ENCODE measurements at places on chromosomes 12 and 14.
A peak's percentile ranks its signal among the peaks of the same experiment; 100 is the strongest.

DNA sequence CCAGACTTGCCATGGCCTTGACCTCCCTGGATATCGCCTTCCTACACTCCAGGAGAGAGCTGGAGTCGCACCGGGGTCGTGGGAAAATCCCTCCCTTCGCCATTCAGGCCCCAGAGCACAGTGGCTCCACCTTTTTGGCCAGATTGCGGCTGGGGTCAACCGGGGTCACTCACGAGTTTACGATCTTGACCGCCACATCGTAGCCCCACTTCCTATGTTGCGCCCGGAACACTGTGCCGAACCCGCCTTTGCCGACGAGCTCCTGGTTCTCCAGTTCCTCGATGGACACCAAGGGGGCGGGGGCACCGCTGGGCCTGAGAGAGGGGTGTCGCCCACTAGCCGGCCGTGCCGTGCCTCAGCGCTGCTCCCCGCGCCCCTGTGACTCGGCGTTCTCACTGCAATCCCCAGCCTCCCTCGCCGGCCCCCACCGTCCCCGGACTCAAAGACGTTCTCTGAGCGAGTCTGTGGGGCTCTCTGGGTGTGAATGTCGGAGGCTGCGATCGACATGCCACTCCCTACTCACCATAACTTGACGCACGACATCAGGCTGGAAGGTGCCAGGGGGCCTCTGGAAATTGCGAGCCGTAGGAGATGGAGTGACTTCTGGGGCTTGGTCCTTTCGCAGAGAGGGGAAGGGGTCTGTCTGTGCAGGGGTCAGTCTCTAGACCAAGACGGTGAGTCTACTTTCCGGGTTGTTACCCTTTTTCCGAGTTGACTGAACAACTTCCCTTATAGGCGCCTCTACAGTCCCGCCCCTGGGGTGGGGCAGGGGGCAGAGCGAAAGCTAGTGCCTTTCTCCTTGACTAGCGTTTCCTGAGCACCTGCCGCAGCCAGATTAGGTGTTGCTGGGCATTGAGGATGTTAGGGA, at the start of gene RIPK3:
Gene RIPK3 (minus strand): TSS at position 708 of the 868 bp plus-strand sequence. CDS start 165 bp downstream, at position 543.
- no peak for DNase-seq

DNA sequence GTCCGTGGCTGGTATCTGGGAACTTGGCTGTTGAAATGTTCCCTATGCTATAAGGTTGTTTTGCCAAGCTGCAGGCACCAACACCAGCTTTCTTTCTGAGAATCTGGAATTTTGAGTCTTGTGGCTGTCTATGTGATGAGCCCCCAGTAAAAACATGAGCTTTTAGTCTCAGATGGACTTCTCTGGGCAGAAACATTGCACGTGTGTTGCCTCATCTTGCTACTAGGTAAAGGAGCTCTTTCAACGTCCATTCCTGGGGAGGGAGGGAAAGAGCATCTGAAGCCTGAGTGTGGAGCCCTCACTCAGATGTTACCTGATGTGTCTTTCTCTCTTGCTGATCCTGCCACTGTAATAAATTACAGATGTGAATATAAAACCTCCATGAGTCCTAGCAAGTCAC, 183.8 kb upstream of the LHX5 start:
- DNase-seq: no peak

DNA sequence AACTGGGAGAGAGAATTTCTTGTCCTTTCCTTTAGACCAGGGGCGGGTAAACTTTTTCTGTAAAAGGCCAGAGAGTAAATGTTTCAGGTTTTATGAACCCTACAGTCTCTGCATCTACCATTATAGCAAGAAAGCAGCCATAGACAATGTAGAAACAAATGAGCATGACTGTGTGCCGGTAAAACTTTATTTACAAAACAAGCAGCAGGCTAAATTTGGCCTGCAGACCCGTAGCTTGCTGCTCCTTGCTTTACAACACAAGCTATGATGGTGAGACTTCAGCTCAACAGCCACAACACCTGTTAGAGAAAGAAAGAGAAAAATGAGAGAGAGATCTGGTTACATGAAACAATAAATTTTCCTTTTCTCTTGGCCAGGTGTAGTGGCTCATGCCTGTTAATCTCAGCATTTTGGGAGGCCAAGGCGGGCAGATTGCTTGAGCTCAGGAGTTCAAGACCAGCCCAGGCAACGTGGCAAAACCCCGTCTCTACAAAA, 4.2 kb upstream of the CDC42BPB start:
- DNase-seq: no peak

- DNase-seq: no peak
Measured at GRCh38 chr14:52596320-52596719, 43.7 kb downstream of the GPR137C start.

DNA sequence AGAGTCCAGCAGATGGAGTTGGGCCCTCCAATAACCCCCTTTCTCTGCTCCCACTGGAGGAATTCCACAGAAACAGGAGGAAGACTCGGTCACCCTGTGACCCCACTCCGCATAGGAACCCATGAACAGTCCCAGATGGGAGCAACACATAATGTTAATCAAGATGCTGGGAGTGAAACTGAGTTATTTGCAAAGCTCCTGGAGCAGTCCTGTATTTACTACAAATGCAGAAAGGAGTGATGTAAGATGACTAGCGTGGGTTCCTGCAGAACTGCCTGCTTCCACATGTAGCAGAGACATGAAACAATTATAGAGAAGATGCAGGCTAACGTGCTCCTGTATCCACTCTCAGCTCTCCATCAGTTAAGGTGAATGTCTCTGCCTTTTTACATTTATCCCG, 274.7 kb downstream of the FOXN3 start:
- DNase-seq: no peak

DNA sequence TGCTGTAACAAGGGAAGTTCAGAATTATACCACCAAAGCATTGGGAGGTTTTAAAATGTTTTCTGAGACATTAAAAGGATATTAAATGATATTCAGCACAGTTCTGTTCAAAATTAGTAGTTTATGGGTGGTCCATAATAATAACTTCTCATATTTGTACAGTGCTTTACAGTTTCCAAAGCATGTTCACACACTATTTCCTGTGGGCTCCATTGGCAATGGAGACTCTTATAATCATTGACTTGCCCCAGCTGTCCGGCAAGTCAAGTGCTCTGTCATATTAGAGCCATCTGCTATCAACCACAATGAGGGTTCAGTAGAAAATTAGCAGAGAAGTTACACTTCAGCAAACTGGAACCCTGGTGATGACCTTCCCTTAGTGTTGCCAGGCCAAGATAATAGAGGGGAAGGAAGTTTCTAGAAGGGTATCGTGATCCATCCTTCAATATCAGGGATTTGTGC, 526.6 kb upstream of the CCDC196 start:
- DNase-seq: no peak

DNA sequence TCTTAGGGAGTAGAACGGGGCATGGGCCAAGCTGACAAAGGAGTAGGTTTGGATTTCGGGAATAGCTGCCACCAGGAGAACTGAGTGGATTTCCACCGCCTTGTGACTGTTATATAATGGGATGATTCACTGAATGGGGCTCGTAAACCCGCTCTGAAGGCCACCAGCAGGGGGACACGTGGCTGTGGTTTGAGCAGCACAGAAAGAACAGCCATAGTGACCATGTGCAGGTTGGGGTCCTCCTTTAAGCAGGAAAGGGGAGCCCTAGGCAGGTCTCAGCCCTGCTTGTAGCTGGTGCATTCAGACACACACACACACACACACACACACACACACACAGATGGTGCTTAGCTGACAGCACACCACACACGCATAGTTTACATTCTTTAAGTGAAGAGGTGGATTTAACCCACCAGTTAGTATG, 8.6 kb upstream of the ASB2 start:
- peak; percentile 7 for DNase-seq

DNA sequence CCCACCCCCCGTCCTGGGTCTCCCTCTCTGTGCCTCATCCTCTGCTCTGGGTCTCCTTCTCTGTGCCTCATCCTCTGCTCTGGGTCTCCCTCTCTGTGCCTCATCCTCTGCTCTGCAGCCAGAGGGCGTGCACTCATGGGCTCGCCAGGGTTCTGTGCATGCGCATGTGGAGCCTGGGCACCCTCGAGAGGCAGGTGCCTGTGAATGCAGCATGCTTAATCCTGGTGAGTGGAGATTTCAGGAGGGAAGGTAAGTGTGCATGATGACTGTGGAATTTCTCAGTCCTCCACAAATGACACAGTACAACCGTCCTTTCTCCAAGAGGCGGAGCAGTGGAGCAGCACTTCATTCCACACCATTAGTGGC, 65.2 kb downstream of the EP400 start:
- DNase-seq: no peak
